ENCODE measurements at places on chromosomes 16 and 17. TPM values are rescaled to one million over a fixed set of nuclear protein-coding genes. Genes with fewer than 3 reads are reported as not detected.

The CNGB1 gene
- polyA plus RNA-seq = 0.27 TPM

GRCh38 chr17:40440166-40440565 lies 3.1 kb upstream of the IGFBP4 start:
- DNase-seq = no peak

- DNase-seq = no peak
These were observed 34.9 kb downstream of the CMC2 start for GRCh38 chr16:80971819-80972218.

The GDPD1 gene
- 10.5 TPM for polyA plus RNA-seq

The EVPLL gene
- 0.75 TPM for polyA plus RNA-seq

- no peak for DNase-seq
These were observed 22.3 kb downstream of the CD300LF start for GRCh38 chr17:74690409-74690825.

DNA sequence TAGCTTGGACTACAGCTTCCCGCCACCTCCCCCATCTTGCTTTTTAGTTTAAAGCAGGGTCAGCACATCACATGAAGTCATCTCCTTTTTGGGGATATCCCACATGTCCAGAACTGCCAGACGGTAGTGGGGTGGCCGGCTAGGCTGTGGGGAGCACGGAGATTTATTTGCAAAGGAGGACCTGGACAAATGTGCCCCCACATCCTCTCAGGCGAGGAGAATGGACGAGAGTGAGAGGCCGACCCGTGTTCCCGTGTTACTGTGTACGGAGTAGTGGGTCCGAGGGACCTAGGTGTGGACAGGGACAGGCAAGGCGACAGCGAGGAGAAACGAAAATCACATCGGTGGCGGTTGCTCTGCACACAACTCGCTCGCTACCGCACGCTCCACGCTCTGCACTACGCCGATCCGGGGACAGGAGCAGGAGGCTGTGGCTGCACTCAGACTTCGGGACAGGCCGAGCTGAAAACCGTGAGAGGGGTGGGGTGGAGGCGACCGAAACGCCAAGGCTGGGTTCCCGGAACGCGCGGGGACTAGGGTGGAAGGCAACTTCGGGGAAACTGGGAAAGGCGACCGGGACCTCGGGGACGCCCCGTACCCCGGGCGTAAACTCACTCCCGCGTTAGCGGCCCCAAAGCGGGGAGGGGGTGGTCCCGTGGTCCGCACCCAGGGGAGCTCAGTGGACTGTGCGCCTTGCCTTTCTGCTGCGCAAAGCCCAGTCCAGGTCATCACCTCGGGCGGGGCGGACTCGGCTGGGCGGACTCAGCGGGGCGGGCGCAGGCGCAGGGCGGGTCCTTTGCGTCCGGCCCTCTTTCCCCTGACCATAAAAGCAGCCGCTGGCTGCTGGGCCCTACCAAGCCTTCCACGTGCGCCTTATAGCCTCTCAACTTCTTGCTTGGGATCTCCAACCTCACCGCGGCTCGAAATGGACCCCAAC lies at the start of gene MT1A:
Gene MT1A, plus strand, starts transcription at position 853 of the 937 bp plus-strand sequence. Its CDS starts 73 bp downstream, at position 926.
- no peak for DNase-seq

DNA sequence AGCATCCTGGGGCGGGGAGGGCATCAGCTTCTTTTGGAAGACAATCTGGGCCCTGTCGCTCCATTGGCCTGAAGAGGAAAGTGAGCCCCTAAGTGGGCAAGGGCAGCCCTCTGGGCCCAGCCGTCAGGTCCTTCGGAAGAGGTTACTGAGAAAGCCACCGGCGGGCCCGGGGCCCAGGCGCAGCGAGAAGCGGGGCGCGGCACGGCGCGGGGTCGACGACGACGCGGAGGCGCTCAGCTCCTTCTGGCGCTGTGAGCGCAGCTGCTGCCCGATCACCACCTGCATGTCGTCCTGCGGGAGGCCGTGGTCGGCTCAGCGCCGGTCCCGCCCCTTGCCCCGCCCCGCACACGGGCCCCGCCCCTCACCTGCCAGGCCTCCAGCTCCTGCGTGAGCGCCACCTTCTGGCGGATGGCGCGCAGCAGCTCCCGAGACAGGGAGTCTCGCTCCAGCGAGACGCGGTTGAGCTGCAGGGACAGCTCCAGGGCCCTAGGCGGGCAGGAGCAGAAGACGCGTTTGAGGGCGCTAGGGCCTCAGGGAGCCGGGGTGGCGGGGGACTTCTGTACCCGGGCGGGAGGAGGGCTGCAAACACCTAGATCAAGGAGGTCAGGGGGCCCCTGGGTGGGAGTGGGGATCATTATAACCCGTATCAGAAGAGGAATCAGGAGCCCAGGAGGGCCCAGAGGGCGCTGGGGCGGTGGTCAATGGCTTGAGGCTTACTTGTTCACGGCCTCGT lies 4.3 kb downstream of the THOC6 start:
- peak; percentile 83 for DNase-seq

The SHISA9 gene
- polyA plus RNA-seq = 3.8 TPM

The P2RX5 gene
- 1.3 TPM for polyA plus RNA-seq

- DNase-seq = no peak
These were observed 33.9 kb downstream of the CREBBP start for GRCh38 chr16:3846595-3847091.

DNA sequence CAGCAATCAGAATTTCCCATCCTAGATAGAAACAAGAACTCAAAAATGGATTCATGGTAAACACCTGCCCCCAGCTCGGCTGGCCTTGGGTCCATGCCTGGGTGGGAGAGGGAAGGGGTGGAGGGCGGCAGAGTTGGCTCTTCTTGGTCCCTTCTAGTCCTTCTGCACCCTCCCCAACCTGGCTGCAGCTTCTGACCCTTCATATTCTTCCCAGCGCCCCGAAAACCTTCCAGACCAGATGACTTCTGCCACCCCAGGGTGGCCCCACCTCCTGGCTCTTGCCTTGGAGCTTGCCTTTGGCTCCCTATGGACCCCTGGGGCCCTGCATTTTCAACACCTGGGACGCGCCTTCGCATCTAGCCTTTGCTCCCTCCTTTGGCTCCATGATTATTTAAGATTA lies 5.4 kb upstream of the GJD3 start:
- DNase-seq = no peak

- no peak for DNase-seq
These were observed 3.4 kb downstream of the NOG start for GRCh38 chr17:56596691-56597494.

DNA sequence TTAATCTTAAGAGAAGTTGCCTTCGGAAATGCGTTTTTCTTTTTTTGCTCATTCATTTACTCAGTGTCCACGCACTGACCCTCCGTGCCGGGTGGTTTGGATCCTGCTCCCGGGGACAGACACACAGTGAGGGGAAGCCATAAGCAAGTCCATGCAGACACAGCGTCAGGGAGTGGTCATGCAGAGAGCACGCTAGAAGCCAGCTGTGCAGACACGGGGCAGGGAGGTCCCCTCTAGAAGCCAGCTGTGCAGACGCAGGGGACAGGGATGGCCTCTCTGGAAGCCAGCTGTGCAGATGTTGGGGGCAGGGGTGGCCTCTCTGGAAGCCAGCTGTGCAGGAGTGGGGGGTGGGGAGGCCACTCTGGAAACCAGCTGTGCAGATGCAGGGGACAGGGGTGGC lies 4.8 kb downstream of the GAA start:
- no peak for DNase-seq

DNA sequence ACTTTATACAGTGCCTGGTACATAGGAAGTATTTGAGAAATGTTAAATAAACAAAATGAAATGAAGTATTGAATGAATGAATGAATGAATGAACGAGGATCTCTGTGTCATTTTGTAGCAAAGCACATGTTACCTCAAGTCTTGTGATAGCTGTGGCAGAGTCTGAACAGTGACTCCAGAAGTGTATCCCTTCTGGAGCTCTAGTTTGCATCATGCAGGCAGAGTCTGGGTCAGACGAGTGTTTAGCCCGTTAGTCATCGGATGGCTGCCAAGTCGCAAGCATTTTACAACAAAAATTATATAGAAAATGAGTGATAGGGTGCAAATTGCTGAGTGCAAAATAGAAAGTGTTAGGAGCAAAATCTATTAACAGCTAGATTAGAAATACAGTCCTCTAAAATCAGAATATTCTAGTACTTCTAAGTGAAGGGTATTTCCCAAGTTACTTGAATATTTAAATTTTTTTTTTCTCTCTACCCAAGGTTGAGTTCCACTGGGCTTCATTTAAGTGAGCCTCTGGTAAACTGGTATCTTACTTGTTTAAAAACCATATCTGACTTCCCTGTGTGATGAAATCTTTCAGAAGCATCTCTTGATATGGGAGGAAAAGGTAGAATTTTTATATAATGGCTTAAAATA lies 113.3 kb downstream of the FTO start:
- no peak for DNase-seq

The RAB26 gene
- 2.4 TPM for polyA plus RNA-seq

The SMIM5 gene
- polyA plus RNA-seq = 7.6 TPM

The VMO1 gene
- polyA plus RNA-seq = 0.46 TPM

The MPV17L gene
- polyA plus RNA-seq = 10.8 TPM

The FA2H gene
- polyA plus RNA-seq = 3.2 TPM

DNA sequence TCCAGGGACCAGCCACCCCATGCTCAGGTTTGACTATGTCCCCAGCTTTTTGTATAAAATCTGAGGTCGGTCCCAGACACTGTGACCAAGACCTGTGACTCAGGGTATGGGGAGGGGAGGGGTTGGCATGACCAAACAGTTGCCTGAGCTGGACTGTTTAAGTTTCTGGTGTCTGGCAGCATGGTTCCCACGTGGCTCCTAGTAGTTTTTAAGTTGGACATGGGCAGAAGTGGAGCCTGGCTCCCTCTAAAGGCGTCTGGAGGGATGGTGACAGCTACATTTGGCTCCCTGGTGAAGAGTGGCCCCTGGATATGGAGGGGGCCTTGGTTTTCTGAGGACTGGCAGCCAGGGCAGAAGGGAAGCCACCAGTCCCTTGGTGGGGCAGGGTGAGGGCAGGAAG lies 7.9 kb downstream of the SMCR8 start:
- DNase-seq = no peak

The GGT6 gene
- polyA plus RNA-seq = 6.1 TPM

GRCh38 chr16:7517496-7517895 lies 184.9 kb downstream of the RBFOX1 start:
- no peak for DNase-seq

The TVP23A gene
- polyA plus RNA-seq = 3.0 TPM

The KRT20 gene
- polyA plus RNA-seq = 0.77 TPM

The JPH3 gene
- polyA plus RNA-seq = 0.81 TPM

DNA sequence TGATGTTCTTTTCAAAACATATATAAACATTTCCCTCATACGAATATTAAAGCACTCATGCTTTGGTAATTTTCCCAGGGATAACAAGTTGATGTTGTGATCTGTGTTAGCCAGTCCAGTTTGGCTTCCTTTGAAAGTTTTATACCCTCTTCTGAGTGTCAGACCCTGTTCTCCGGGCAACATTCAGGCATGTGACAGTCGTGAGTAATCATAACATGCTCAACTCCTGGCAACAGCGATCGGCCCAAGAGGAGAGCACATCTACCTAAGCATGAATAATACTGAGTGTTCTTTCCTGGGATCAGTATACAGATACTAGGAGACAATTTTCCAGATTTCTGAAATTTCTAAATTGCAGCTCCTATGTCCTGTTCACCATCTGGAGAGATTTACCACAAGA lies 1086.4 kb downstream of the CDH8 start:
- no peak for DNase-seq

The SLFN14 gene
- 0.27 TPM for polyA plus RNA-seq

The FAM83G gene
- 7.0 TPM for polyA plus RNA-seq

GRCh38 chr17:37546302-37546701 lies 56.6 kb downstream of the DUSP14 start:
- no peak for DNase-seq

The MLKL gene
- 4.0 TPM for polyA plus RNA-seq

DNA sequence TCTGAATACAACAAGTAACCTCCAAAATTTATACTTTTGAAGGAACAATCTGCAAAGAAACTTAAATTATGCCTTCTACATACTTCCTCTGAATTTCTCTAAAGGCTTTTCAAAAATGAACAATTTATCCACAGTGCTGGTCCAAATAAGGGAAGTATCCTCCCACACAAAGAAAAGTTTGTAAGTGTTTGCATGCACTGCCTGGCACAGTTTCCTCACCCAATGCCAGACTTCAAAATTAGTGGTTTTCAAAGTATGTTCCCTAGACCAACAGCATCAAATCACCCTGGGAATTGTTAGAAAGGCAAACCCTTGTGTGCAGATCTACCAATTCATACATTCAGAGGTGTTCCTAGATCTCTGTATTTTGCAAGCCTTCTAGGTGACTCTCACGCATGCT lies 82.5 kb downstream of the PCTP start:
- DNase-seq = no peak

DNA sequence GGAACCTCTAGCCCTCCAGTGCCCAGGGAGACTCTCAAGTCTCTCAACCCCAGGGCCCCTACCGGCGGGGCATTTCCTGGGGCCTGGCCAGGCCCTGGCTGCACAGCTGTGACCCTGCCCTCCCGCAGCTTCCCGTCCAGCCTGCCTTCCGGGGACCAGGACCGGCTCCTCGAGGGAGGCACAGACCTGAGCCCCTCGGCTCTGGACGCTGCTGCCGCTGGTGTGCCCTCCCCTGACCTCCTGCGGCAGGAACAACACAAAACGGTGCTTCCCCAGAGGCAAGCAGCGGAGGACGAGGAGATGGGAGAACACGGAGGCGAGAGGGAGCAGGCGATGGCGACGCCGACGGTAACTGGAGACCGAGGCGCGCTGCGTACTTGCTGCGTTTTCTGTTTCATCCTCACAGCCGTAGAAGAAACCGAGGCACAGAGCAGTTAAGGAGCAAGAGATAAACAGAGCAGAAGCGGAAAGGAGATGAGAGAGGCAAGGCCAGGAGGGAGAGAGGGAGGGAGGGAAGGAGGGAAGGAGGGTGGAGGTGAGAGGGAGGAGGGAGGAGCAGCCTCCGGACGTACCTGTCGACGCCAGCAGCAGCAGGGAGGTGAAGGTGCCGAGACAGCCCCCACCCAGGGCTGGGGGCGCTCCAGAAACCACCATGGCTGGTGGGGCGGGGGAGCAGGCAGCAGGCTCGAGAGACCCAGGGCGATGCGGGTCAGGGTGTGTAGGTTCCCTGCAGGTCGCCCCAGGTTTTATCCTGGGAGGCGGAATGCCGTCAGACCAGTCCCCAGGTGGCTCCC lies at the start of gene PRSS22:
Gene PRSS22, minus strand, starts transcription at position 720 of the 794 bp plus-strand sequence. Its CDS starts 66 bp downstream, at position 654.
- no peak for DNase-seq
